Stimulated activated CD4-positive, alpha-beta T cell treated with anti-CD3 and anti-CD28 coated beads, Interleukin-1b, Interleukin-23, amount 100 ng/mL, for 1 hour (primary cell): ENCODE measurements at places on chromosomes 13 and 19.
A peak's percentile ranks its signal among the peaks of the same experiment; 100 is the strongest.

DNA sequence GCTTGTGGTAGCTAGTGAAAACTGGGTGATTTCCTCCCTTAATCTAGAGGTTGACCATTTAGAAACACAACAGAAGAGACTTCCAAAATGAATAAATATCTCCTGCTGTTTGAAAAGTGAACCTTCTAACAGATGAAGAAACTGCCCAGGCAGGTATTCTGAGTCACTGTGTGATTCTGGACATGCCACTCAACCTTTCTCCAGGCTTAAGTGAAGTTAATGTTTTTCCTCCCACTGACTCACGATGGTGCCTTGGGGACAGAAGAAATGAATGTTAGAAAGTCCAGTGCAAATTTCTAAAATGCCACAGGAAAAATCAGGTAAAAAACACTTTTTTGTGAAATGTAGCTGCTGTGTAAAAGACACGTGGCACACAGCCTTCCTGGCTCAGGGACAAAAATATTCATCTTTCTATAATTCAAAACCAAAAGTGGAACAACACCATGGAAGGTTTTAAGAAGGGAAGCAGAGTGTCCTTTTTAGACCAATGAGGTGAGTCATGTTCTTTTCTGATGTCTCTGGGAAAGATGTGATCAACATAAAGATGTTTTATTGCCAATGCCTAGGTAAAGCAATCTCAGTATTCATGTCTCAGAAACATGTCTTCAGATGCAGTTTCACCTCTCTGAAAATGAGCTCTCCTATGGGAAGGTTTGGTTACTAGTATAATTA lies 9.1 kb downstream of the UBE2L5 start:
- no peak for DNase-seq

- no peak for DNase-seq
Observed at GRCh38 chr13:39646122-39646521, 9.3 kb upstream of the COG6 start.

GRCh38 chr19:3572855-3573161 lies at the start of gene HMG20B:
Gene HMG20B (plus strand): TSS chr19:3572944. CDS start chr19:3573310, 366 bp downstream.
- no peak for DNase-seq

- DNase-seq: no peak
Observed at GRCh38 chr13:25241007-25241406, 46.3 kb downstream of the MTMR6 start.

GRCh38 chr19:9827289-9828238 lies at the start of gene UBL5:
Gene UBL5 (plus strand): TSS chr19:9827918. CDS start chr19:9828338, 420 bp downstream.
- peak; percentile 67 for DNase-seq

DNA sequence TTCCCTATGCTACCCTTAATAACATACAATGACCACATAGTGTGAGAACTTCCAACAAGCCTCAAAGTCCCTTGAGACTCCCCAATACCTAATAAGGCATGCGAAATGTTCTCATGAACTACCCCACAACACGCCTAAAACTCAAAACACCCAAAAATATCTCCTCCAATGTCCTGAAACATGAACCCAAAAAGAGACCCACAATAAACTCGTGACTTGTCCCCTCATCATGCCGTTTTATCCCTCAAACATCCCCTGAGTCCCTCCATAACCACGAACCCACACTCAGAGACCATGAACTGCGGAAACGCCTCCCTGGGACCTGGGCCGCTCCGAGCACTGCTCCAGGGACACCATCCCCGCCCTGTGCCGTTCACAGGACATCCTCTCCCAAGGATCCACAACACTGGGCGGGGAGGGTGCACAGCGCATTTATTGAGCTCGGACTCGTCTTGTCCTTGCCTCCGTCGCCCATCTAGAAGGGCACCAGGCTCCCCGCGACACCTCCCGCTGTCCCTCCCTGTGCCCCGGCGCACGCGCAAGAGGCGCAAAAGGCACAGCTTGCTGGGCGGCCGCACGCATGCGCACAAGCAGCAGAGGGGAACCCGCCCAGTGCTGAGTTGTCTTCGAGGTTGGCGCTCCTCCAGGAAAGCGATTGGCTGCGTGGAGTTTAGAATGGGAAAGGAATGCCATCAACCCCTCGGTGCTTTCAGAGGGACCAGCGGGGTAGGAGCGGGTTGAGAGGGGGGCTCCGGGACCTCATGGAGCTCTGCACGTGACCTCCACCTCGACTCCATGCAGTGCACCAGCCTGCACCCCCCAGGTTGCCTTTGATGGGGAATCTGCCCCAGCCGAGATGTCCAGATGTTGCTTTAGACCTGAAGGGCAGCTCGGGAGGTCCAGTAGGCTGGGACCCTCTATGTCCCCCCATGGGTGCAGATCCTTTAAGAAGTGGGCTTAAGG lies 8.8 kb downstream of the FXYD3 start:
- peak; percentile 76 for DNase-seq

- no peak for DNase-seq
Observed at GRCh38 chr19:1780272-1780958, 27.1 kb downstream of the ONECUT3 start.

DNA sequence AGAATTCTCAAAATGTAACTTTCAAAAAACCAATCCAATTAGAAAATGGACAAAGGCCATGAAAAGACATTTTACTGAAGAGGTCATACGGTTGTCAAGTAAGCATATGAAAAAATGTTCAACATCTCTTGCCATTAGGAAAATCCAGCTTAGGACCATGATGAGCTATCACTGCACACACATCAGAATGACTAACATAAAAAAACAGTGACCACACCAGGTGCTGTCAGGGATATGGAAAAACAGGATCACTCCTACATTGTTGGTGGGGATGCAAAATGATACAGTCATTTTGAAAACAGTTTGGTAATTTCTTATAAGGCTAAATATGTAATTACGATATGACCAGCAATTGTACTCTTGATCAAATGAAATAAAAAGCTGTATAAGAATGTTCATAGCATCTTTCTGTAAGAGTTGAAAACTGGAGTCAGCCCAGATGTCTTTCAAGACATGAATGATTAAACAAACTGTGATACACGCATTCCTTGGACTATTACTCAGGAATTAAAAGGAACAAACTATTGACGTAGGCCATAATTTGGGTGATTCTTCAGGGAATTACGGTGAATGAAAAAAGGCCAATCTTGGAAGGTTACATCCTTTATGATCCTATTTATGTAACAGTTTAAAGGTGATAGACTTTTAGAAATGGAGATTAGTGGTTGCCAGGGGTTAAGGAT lies 26.9 kb upstream of the RCBTB2 start:
- DNase-seq: no peak
